ENCODE measurements at places on chromosomes 3 and 15.

DNA sequence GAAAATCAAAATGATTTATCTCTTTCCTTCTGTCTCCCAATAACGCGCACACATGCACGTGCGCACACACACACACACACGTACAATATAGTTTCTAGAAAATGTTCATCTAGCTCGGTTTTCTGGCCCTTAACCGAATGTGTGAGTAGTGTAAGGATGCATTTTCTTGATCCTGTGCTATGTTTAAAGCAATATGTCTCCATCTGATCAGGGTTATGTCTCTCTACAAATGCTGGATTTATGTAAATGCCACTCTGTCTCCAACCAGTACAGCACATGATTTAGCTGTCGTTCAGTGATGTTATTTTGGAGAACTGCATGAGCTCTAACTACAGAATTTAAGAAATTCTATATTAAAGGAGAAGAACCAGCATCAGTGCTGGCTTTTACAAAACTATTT is 198.0 kb downstream of the TJP1 start:
- no peak for DNase-seq

- DNase-seq: no peak
Observed at GRCh38 chr3:152047465-152047864, 174.0 kb downstream of the SUCNR1 start.

DNA sequence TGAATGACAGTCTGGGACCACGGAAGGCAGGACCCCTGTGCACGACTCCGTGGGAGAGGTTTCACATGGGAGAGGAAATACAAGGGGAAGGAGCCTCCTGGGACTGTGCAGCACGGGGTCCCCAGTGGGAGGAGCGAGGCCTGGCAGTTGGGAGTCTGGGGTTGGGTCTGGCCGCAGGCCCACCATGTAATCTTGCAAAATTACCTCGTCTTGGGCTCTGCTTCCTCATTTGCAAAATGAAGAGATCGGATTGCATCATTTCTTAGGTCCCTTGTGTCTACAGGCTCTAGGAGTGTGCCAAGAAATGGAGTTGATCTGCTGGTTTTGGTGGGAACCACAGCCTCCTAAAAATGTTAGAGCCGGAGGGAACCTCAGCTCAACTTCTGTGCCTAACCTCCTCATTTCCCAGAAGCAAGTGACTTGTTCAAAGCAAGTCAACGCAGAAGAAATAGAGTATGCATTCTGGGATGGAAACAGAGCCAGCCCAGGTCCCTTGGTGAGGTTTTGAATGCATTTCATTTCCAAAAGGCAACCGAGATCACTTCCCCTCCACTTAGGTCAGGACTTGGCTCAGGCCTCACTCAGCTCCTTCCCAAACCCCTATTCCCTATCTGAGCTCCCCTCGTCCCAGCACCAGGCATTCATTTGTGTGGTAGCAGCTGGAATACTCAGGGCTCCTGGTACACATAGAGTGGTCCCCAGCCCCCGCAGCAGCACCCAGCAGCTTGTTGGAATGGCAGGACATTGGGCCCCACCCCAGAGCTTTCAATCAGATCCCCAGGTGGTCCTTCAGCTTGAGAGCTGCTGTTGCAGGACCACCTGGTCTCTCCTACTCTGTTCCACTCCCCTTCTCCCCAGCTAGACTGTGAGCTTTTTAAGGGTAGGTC is 267.7 kb downstream of the XXYLT1 start:
- DNase-seq: no peak

GRCh38 chr3:69122403-69122802 is at the start of gene LMOD3:
Gene LMOD3 (minus strand): TSS chr3:69122595. CDS start chr3:69122386, 209 bp downstream.
- DNase-seq: no peak

GRCh38 chr3:23608650-23609049 is 197.1 kb upstream of the UBE2E1 start:
- DNase-seq: no peak

Measured in NCI-H187 (cell line).